T-helper 2 cell treated with Interferon-gamma antibody and Interleukin-4, amounts not matched to agents 5 μg/mL and 100 μg/mL, for 36 hours (primary cell): ENCODE measurements at places on chromosomes 2 and 18.

GRCh38 chr2:235866373-235866772 lies 301.8 kb downstream of the GBX2 start:
- DNase-seq = no peak

GRCh38 chr2:96525211-96525507 lies 11.4 kb upstream of the ARID5A start:
- DNase-seq = no peak

GRCh38 chr18:63187791-63188460 lies 131.6 kb downstream of the BCL2 start:
- DNase-seq = no peak

GRCh38 chr2:234286118-234286598 lies 210.7 kb downstream of the ARL4C start:
- no peak for DNase-seq

DNA sequence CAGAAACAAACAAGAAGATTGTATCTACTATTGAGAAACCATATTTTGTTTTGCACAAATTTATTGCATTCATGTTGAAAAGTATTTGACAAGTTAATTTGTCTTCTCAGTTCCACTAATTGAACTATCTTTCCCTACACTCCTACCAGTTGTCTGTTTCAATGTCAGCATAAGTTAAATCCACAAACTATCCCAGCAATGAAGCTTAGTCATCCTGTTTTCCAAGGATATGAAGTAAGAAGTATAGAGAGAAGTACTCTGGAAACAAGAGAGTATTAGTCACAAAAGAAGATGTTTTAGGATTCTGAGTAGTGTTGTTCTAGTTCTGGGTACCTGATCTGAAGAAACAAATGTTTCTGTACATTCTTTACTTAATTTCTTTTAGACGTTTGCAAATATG lies 261.6 kb upstream of the ZNF804A start:
- no peak for DNase-seq

GRCh38 chr2:41972819-41973218 lies 75.0 kb upstream of the PKDCC start:
- DNase-seq = no peak

- peak; percentile 24 for DNase-seq
Measured at GRCh38 chr2:118221536-118222272, 133.4 kb downstream of the INSIG2 start.

GRCh38 chr18:42872838-42873237 lies 242.6 kb downstream of the RIT2 start:
- no peak for DNase-seq

DNA sequence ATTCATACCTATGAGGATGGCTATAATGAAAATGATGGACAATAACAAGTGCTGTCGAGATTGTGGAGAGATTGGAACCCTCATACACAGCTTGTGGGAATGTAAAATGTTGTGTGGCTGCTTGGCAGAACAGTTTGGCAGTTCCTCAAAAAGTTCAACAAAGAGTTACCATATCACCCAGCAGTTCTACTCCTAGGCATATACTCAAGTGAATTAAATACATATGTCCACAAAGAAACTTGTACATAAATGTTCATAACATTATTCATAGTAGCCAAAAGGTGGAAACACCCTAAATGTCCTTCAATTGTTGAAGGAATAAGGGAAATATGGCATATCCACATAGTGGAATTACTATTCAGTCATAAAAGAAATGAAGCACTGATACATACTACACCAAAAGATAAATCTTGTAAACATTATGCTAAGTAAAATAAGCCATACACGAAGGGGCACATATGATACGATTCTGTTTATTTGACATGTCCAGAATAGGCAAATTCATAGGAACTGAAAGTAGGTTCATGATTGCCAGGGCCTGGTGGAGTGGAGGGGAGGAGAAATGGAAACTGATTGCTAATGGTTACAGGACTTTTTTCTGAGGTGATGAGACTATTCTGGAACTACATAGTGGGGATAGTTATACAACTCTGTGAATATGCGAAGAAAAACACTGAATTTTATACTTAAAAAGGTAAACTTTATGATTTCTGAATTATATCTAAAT lies 92.1 kb downstream of the ADAM23 start:
- DNase-seq = no peak

DNA sequence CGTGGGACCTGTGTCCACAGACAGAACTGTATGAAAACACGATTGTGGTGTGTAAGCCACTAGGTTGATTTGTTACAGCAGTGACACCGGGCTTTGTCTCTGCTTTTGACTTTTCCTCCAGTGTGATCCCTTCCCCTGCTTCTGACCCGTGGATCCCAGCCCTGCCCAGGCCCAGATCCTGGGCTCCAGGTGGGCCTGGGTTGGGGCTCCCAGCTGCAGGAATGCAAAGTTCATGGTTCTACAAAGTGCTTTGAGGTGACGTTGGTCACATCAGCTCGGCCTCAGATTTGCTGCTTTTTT lies 26.8 kb downstream of the HPCAL1 start:
- no peak for DNase-seq

DNA sequence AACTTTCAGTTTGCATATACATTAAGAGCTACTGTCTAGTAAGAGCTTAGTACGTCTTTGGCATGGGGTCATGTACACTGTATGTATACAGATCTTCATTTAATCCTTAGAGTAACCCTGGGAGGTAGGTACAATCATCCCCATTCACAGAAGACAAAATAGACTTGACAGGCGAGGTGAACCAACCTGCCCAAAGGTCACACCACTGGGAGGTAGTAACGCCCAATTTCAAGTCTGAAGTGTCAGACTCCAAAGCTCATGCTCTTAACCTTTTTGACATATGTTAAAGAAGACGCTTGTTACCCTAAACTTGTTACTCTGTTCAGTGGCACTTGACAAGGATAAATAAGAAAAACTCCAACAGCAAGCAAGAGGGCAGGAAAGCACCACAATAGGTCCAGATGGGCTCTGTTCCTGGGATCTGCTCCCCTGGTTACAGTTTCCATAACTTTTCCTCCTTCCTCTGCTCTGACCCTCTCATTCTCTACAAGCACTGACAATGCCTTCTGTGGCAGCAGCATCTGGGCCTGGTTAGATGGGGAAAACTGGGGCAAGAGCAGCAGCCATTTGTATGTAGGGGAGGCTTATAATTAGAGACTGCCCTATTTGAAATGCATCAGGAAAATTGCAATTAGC lies 64.7 kb upstream of the SERTAD2 start:
- no peak for DNase-seq

DNA sequence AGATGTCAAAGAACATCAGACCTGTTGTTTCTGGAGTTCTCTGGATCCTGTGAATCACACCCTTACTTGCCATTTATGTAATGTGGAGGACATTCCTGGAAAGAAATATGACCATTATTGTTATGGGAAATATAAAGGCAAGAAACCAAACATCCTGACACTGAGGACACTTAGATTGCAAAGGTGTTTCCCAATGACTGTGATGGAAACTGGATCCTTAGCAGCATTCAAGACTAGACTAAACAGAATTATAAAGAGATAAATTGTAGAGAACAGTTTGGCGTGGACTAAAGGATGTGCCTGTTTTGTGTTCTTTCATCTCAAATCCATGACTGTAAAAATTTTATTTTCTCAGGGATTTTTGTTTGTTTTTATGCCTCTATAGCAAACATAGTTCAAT lies 347.7 kb upstream of the SLC14A2 start:
- no peak for DNase-seq

- no peak for DNase-seq
Measured at GRCh38 chr2:36432479-36432878, 76.9 kb downstream of the CRIM1 start.

DNA sequence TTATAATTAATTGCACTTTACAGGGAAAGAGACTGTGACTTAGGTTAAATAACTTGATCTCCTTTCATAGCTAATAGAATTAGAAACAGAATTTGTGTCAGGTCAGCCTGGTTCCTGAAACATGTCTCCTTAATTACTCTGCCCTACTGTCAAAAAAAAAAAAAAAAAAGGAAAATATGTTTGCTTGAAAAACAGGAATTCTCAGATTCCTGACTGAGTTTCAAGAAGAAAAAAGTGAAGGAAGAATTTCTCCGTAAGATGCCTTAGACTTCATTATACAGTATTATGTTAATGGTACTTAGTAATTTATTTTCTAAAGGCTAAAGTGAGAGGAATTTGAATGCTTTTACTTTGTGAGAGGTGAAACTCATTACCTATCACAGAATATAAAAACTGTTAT lies 118.4 kb upstream of the REG3G start:
- no peak for DNase-seq

GRCh38 chr18:22563164-22563583 lies 145.5 kb upstream of the CTAGE1 start:
- no peak for DNase-seq

DNA sequence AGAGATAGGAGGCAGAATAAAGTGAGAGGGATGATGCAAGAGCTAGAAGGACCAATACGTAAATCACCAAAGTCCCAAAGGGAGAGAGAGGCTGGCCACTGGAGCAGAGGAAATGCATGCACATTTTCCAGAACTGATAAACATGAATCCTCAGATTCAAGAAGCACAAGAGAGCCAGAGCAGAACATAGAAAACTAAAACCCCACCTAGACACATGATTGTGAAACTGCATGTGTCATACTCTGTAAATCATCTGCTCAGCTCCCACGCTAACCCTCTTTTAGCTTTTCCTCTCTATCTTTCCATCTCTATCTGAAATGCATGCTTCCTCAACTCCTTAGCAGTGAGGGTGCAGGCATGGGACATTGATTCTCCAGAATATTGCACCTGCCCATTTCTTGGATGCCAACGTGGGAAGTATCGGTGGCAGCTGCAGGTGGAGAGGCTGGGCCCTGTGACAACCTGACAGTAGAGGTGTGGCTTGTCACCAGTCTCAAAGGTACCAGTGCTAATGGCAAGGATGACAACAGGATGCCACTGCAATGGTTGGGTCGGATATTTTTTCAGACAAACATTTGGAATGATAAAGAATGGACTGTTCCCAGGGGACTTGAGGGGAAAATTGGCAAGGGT lies 89.3 kb upstream of the OTOS start:
- DNase-seq = no peak

- DNase-seq = no peak
Measured at GRCh38 chr2:138034536-138034935, 70.3 kb downstream of the HNMT start.

- DNase-seq = no peak
Measured at GRCh38 chr2:182103526-182103925, 117.9 kb downstream of the PPP1R1C start.

GRCh38 chr2:171365232-171365631 lies 68.6 kb downstream of the METTL8 start:
- no peak for DNase-seq

GRCh38 chr2:176691471-176691870 lies 422.2 kb downstream of the MTX2 start:
- DNase-seq = no peak

GRCh38 chr2:26605195-26605998 lies 35.8 kb downstream of the CIB4 start:
- DNase-seq = peak; percentile 7

- no peak for DNase-seq
Measured at GRCh38 chr2:162234620-162235462, 8.4 kb downstream of the FAP start.

DNA sequence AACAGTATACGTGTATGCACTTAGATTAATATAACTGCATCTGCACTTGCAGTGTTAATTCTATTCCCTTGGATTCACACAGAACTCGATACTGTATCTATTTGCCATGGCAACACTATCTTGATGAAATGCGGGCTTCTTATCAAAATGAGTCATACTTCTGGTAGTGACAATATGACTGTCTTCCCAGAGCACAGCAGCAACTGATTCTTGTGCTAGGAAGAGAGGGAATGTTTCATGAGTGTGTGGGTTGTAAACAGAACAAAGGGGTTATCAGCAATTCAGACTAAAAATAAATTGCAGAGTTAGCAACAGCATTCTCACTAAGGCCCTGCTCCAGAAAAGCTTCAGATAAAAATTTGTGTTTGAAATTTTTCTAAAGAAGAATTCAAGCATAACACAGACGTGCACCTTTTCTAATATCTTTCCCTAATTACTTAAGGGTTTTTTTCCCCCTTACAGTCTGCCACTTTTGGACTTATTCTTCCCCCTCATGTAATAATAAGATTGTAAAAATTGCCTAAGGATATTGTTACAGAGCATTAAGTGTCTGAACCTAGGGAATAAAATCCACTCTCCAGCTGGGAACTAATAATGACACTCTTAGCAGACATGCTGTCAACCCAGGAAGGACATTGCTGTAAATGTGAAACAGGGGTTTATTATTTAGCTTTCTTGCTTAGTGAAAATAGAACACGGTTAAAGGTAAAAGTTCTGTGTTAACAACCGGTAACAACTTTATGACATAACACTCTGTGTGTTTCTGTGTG lies 99.9 kb upstream of the SLC38A11 start:
- DNase-seq = peak; percentile 67

DNA sequence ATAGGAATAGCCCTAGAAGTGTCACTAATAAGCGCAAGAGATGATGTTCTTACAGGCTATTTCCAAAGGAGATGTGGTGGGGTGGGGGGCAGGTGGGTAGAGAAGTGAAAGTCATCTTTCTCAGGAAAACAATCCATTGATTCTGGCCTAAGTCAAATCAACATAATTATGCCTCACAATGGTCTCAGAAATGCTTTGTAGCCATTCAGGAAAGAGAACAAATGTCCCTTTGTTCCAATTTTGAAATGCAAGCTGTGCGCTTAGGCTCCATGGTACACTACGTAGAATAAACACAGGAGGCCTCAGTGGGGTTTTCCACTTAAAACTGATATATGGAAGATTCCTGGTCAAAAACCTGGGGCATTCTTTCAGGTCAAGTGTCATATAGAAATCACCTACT lies 529.9 kb upstream of the KLHL29 start:
- no peak for DNase-seq

DNA sequence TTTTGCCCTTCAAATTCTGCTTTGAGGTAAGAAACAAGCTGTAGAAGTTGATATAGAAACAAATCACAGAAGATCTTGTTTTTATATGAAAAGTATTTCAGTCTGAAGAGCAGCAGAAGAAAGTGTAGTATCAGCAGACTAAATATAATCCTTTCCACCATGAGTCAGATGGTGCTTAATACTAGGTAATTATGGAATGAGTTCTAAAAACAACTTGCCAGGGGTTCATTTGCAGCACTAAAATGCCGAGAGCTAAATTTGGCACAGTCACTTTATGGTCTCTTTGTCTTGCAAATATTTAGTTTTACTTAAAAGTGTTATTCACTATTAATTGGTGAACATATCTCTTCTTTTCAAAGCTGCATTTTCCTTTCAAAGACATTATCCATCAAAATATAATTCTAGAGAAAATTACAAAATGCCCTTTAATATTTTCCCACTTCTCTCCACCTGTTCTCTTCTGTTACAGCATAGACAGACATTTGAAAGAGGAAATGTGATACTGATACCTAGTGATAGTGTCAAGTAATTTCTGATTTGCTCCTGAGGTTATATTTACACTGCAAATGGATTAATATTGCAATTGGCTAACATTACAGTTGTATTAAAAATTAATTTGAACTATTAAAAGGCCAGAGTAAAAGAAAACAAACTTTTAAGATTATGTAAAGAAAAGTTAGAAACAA lies 5.3 kb downstream of the MYL1 start:
- DNase-seq = no peak
